Activated CD4-positive, CD25-positive, alpha-beta regulatory T cell (primary cell): ENCODE measurements at places on chromosomes 5 and 9.

GRCh38 chr9:99103901-99104458, 933 bp upstream of the TGFBR1 start:
- no peak for DNase-seq

DNA sequence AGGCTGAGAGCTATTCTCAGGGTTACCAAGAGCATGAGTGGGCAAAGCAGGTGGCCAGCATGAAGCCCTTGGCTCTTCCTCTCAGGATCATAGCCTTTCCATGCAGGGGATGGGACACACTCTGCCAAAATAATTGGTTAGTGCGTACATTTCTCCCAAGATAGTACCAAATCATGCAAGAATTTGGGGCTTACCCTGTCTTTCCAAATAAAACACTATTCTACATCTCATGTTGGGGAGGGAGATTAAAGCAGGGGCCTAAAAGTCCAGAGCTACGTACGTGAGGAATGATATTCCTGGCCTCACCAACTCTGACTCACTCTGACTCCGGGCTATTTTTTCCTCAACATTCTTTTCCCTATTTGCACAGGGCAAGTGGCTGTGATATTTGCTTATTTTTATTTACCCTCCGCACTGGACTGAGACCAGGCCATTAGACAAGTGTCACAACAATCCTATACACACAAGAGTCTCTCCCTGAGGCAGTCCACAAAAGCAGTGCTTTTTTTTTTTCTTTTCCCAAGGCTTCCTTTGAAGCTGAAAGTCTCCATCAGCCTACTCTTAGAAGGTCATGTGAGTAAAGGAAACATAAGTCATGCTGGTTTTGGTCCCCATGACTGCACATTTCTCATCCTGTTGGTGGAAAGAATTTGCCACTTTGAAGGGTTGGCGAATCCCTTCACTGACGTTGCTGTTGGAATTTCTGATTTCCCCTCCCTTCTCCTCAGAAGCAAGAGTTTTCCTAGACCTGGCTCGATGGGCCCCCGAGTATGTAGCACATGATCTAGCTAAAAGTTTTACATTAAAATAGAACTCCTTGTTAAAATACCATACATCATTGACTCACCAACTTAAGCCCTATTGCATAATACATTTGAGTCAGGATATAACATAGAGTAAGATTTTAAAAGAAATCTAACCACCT, 40.0 kb downstream of the TMEM252 start:
- DNase-seq, result no peak

- DNase-seq, result no peak
Measured at GRCh38 chr9:89766991-89767390, 162.2 kb downstream of the GADD45G start.

- no peak for DNase-seq
Measured at GRCh38 chr5:81137833-81138232, 95.3 kb upstream of the CKMT2 start.

GRCh38 chr5:77133061-77133758, 46.1 kb upstream of the ZBED3 start:
- DNase-seq, result no peak

DNA sequence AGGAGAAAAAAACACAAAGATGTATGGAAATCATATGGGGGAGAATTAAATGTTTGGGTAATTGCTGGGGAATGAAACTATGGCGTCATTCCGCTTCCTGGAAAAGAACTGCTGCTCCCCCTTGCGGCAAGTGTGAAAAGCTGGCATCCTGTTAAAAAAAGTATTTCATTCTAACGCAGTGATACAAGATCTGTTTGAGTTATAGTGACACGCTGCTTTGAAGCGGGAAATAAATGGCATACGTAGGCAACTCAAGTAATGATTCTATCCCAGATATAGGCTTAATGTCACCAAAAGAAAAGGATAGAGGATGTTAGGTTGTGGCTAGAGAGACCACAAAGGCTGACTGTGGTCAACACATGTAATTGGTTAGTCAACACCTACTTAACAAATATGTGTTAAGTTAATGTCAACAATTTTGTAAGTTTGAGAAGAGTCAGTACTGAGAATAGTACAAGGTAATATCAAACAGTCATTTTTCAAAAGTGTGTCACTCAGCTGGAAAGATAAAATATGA, 70.2 kb upstream of the ALDH1A1 start:
- no peak for DNase-seq

GRCh38 chr5:157611571-157612476, 36.2 kb upstream of the ADAM19 start:
- no peak for DNase-seq

DNA sequence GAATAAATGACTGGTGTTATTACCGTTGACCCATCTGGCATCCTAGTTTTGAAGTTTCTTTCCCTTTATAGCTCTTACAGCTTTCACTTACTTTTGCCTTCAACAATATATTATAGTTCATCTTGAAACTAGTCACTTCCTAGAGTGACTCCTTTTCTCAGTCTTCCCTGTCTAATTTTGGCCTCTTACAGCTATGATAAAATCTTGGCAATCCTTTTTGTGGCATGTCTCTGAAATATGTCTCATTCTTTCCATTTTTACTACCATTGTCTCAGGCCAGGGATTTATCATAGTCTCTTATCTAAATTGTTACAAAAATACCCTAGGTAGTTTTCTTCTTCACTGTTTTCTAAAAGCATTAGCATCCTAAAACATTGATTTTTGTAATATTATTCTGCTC, 621.3 kb upstream of the ZNF608 start:
- DNase-seq, result no peak

DNA sequence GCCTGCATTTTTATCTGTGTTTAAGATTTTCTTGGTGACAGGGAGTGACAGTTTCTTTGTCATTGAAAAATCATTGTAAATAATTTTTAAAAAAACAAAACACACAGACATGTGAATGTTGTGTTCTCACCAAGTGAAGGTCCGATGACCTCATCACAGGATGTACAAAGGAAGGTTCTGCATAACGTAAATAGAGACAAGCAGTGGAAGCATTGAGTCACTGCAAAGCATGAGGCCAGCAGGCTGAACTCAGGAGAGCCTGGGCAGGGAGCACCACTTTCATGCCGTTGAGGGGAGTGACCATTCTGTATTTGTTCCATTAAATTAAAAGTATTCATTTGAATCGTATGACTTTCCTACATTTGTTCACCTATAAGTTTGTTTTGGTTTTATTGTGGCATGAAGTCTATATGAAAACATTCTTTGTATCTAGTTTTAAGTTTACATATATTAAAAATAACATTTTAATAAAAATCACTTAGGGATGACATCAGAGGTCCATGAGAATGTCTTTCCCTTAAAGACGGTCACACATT, 70.4 kb upstream of the TLE1 start:
- no peak for DNase-seq

GRCh38 chr9:119043996-119044395, 325.2 kb downstream of the BRINP1 start:
- no peak for DNase-seq

- DNase-seq, result no peak
Measured at GRCh38 chr9:136412962-136413361, 2.5 kb downstream of the PMPCA start.

- DNase-seq, result no peak
Measured at GRCh38 chr9:38259519-38260218, 132.8 kb upstream of the ALDH1B1 start.

DNA sequence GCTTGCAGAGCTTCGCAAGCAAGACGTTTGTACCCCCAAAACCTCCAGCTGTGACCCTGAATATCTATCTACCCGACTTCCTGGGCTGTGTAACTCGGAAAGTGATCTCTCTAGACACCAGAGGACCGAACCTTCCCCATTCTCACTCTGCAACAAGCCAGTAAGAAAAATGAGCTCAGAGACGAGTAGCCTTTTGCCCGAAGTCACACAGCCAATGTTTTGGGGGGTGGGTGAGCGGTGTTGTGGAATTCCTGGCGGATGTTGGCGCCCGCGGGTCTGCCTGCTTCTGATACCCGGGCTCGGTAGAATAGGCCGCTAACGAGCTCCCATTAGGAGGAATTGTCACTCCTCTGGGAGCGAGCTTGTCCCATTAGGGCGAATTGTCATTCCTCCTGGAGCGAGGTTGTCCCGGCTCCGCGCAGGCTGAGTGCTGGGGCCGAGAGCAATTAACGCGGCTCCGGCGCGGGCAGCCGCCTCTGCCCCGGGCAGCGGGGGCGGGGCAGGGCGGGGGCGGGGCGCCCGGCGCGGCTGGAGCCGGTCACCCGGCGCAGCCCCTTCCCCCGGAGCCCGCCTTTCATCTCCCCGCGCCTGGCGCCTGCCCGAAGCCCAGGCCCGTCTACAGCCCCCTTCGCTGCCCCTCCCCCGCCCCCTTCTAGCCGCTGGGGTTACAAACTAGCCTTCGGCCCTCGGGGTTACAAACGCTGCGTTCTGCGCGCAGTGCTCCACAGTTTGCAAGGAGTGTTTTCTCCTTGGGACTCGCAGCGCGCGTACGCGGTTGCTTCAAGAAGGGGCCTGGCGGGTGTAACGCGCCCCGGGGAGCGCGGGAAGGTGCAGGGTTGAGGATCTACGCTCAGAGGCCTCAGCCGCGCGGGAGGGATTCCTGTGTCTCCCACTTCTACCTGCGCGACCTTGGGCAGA, 3.5 kb upstream of the MSX2 start:
- no peak for DNase-seq

DNA sequence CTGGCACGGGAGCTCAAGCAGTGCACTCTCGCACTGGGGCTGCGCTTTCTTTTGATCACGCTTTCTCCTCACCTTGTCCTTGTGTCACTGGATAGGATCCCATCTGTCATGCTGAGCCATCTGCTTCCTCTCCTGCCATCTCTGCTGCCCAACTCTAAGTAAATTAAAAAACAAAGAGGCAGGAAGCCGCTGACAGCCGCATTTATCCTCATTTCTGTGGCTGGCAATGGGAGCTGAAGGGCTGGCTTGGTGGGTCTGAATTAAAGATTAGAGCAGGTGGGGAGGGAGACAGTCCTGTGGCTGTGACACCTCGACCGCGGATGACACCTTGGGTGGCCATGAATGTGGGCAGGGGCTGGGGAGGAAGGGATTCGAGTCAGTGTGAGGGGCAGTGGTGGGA, 159.2 kb upstream of the ALDH1B1 start:
- DNase-seq, result no peak

- DNase-seq, result no peak
Measured at GRCh38 chr5:152306386-152306785, 98.7 kb downstream of the NMUR2 start.

- DNase-seq, result no peak
Measured at GRCh38 chr9:133210609-133211008, 1.6 kb upstream of the OBP2B start.

- DNase-seq, result no peak
Measured at GRCh38 chr5:148781766-148782165, 44.6 kb upstream of the ADRB2 start.

DNA sequence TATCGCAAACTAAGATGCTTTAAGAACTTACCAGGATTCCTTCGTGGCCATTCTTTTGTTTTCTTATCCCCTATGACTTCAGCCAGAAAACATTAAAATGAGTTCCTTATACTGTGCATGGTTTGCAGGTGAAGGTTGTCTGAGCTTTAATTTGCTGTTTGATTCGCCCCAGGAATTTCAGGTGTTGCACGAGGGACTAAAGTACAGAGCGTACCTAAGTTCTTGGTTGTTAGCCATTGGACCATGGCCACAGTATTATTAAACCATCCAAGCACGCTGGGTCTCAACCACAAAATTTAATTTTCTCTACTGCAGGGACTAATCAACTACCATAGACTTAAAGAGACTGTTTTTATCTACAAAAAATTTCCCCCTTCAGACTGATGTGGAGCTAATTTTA, 208.4 kb upstream of the MPDZ start:
- DNase-seq, result no peak

- DNase-seq, result no peak
Measured at GRCh38 chr9:89721971-89722530, 117.2 kb downstream of the GADD45G start.

- DNase-seq, result no peak
Measured at GRCh38 chr9:132319421-132320110, 35.2 kb downstream of the SETX start.

DNA sequence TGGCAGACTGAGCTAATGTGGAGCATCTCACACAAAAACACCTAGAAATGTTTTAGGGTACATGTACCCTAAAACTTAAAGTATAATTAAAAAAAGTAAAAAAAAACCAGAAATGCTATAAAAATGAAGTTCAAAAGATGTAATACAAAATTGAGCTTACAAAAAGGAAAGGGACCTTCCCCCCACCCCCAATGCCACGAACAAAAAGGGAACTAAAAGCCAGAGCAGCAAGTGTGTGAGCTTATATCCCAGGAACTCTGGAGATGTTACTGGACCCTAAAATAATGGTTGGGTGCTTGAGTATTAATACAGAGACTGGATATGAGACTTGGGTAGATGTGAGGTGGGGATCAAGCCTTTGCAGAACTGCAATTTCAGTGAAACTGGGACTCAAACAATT, 11.0 kb downstream of the SPATA9 start:
- DNase-seq, result no peak
